MG63 (cell line): ENCODE measurements at places on chromosomes 7 and 10. TPM values are rescaled to one million over a fixed set of nuclear protein-coding genes. Genes with fewer than 3 reads are reported as not detected.

GRCh38 chr7:38296059-38296857 is 22.8 kb upstream of the TARP start:
- no peak for DNase-seq

GRCh38 chr10:116742367-116743265 is at the start of gene HSPA12A:
Gene HSPA12A (minus strand): TSS chr10:116742566. CDS start chr10:116742469, 97 bp downstream.
- peak; percentile 85 for DNase-seq

GRCh38 chr10:91017198-91017597 is 96.3 kb upstream of the ANKRD1 start:
- DNase-seq: no peak

DNA sequence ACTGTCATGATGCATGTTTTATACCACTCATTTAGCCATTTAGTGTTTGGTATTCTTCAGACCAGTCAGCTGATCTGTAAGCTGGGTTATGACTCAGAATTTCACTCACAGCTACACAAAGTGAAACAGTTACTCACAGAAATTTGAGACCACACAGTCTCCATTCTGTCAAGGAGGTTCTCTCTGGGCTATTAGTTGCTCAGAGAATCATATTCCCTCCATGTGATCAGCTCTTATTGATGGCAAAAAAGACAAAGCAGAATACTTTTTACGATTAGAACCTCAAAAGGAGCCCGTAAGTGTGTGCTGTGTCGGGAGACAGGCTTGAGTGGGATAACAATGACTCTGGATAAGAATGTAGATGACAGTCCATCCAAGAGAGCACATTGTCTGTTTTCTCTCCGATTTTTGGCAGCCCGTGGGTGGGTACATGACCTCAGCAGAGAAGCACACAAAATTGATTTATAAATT is 277.6 kb upstream of the SORCS1 start:
- peak; percentile 3 for DNase-seq

DNA sequence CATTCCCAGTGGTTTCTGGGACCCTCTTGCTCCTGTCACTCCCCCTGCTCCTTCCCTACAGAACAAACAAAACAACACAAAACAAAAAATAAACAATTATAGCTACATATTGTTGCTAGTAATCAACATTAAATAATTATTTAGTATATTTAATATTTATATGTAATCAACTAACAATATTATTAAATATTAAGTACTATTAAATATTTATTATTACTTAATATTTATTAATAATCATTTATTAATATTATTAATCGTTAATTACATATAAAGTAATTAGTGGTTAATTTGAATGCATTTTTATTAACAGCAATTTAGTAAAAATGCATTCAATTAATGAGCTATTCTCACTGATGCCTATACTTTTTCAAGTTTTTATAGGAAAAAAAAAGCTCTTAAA is 139.4 kb downstream of the ITGB8 start:
- no peak for DNase-seq

Gene VPS37D
- 1.4 and 2.6 TPM in 2 replicates for total RNA-seq

- DNase-seq: no peak
Observed at GRCh38 chr10:100020142-100020885, 10.6 kb upstream of the DNMBP start.

DNA sequence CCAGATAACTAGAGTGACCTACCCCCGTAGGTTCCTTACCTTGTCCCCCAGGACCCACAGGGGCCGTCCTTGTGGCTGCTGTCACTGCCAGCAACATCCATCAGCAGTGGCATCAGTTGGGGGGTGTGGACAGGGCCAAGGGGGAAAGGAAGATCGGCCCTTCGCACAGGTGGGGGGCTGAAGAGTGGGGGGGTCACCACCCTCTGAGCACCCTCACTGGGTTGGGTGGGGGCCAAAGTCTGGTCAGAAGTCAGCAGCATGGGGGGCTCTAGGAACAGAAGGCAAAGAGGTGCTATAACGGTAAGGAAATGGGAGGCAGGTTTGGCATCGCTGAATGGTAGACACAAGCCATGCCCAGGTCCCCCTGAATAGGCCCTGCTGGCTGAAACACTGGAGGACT is 4.6 kb downstream of the NOBOX start:
- DNase-seq: no peak

- peak; percentile 76 for DNase-seq
Observed at GRCh38 chr10:30637881-30638467, 8.4 kb upstream of the LYZL2 start.

DNA sequence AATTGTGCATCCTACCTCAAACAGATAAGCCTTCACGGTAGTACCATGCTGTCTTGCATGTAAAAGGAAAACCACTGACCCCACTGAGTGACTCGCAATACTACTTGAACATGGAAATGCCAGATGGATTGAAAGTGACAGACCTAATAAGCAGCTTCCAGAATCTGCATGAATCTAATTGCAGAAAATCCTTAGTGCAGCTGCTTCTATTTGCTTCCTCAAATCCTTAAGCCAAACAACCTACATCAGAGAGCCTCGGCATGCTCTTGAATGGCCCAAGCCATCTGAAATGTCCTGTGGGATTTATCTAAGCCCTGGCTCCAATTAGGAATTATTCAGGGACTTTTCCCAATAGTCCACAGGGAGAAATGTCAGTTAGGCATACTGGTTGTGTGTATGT is 509.5 kb upstream of the CELF2 start:
- no peak for DNase-seq

Gene CCDC6
- total RNA-seq: 19.0 and 21.1 TPM in 2 replicates

DNA sequence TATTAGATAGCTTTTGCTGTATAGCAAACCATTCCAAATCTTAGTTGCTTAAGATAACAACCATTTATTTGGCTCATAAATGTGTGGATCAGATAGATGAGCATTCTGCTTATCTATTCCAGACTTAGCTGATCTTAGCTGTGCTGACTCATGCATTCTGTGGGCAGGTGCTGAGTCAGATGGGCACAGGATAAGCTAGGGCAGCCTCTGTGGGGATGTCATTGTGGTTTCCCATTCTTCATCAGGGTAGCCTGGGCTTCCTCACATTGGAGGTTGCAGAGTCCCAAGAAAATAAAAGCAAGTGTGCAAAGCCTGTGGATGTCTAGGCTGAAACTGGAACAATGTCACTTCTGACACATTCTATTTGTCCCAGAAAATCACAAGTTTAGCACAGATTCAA is 917.0 kb downstream of the TYW1 start:
- DNase-seq: peak; percentile 31

Gene NIPSNAP2
- 30.9 and 36.4 TPM in 2 replicates for total RNA-seq

Gene LAMB1
- 18.9 and 22.7 TPM in 2 replicates for total RNA-seq

GRCh38 chr7:1062296-1063294 is 18.2 kb downstream of the GPR146 start:
- DNase-seq: no peak

GRCh38 chr7:106779877-106780276 is 85.2 kb upstream of the PIK3CG start:
- DNase-seq: peak; percentile 16

GRCh38 chr7:1761097-1761496 is 91.0 kb downstream of the ELFN1 start:
- no peak for DNase-seq

DNA sequence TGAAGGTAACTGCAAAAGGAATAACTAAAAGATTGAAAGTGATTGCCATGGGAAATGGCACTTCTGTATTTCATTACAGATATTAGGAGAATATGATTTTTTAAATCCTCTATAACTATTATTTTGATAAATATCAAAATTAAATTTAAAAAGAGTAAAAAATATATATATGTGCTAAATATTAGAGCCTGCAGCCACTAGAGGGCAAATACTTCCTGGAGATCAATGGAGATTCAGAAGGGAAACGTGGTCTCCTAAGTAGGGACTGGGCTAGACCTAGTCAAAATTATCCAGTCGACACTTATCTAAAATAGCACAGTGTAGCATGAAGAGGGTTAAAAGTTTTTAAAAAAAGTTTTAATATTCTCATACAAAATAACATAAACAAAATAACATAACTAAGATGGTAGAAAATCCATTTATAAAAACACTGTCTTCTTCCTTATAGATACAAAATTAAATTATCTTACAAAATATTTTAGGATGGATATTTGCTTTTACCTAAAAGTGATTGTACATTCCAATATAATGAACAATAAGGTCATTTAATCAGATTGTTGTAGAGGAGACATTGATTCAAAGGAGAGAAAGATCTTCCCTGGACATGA is 434.3 kb downstream of the MDFIC start:
- DNase-seq: no peak

DNA sequence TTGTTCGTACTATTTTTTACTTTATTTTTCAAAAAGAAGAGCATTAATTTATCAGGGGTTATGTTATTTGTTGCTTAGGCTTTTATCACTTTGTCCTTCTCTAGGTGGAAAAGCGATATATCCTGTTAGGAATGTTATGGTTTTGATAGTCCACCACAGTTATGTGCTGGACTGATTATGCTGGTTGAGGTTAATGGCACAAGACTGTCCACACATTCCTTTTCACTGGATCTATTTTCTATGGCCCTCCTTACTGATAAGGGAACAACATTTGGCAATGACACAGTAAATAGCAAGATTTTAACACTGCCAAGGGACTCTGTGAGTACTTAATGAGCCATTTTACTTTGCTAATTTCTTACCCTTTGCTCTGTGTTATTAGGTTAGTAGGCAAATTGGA is 1212.3 kb downstream of the NXPH1 start:
- no peak for DNase-seq

GRCh38 chr7:96312502-96312901 is 9.4 kb downstream of the SLC25A13 start:
- DNase-seq: no peak

DNA sequence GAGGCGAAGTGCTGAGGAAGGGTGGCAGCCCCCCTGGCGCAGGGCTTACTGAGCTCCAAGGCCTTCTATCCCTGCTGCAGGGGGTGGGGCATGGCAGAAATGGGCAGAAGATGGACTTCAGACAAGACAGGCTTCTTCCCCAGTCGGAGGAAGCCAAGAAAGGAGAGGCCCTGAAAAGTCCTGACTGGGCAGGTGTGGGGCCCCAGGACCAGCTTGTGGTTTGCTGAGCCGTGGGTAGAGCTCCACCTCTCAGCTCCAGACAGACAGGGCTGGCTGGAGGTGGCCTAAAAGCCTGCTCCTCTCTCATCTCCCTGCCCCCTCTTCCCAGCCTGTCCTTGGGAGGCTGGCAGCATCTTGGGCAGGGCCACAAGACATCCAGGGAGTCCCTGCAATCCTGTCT is 67.7 kb downstream of the C10orf105 start:
- no peak for DNase-seq

Gene ASNS
- total RNA-seq: 40.6 and 58.3 TPM in 2 replicates

Gene WDFY4
- 0.07 and 0.63 TPM in 2 replicates for total RNA-seq

Gene OGA
- 31.3 and 66.7 TPM in 2 replicates for total RNA-seq

DNA sequence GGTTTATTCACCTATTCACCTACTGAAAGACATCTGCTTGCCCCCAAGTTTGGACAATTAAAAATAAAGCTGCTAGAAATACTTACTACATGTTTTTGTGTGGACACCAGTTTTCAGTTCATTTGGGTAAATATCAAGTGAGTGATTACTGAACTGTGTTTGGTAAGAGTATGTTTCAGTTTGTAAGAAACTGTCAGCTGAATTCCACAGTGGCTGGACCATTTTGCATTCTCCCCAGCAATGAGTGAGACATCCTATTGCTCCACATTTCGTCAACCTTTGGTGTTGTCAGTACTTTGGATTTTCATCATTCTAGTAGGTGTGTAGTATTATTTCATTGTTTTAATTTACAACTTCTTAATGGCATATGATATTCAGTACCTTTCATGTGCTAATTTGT is 17.4 kb upstream of the IKZF1 start:
- no peak for DNase-seq

Gene CRPPA
- total RNA-seq: 0.33 and 0.42 TPM in 2 replicates

- peak; percentile 43 for DNase-seq
Observed at GRCh38 chr7:27921081-27921836, 181.3 kb downstream of the TAX1BP1 start.
